ENCODE measurements at places on chromosomes 11 and 22.

GRCh38 chr11:132941024-132941646, 591.2 kb downstream of the OPCML start:
- peak; percentile 38 for DNase-seq

GRCh38 chr11:116602637-116602942, 170.2 kb downstream of the BUD13 start:
- DNase-seq: no peak

- no peak for DNase-seq
These were observed 233.4 kb downstream of the ST3GAL4 start for GRCh38 chr11:126588630-126589491.

DNA sequence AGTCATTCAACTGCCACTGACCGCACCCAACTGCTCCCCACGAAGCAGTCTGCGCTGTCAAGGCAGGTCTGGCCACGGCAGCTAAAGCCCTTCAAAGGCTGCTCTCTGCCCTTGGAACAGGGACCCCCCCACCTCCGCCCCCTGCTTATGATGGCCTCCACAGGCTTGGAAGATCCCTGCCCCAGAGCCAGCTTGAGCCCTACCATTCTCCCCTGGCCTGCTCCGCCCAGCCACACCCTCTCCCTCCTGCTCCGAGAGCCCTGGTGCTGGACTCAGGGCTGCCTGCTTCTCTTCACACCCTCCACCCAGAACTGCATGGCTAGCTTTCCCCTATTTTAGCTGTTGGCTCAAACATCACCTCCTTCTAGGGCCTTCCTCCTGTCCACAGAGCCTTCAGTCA, 19.0 kb downstream of the ZMAT5 start:
- DNase-seq: no peak

- no peak for DNase-seq
These were observed 1385.0 kb downstream of the TBC1D22A start for GRCh38 chr22:48147404-48147803.

- DNase-seq: no peak
These were observed at the start of gene OR56A5 for GRCh38 chr11:5968394-5968793. Gene OR56A5 (minus strand): TSS chr11:5968494. CDS start chr11:5968494, 0 bp downstream.

DNA sequence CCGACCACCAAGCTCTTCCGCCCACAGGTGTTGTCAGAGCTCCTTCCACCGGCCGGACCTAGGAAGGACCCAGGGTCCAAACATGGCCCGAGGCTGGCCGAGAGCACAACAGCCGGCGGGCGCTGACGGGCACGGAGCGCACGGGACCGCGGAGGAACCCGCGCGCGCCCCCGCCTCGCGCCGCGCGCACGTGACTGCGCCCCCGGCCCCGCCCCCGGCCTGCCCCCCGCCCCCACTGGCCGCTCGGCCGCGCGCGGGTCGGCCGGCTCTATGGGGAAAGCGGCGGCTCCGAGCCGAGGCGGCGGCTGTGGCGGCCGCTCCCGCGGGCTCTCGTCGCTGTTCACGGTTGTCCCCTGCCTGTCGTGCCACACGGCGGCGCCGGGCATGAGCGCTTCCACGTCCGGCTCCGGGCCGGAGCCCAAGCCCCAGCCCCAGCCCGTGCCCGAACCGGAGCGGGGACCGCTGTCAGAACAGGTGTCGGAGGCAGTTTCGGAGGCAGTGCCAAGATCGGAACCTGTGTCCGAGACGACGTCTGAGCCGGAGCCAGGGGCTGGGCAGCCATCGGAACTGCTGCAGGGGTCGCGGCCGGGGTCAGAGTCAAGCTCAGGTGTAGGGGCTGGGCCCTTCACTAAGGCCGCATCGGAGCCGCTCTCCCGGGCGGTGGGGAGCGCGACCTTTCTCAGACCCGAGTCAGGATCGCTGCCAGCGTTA, at the start of gene OSBP2:
OSBP2 (plus strand) TSS at position 235 of the 711 bp plus-strand sequence; CDS start at position 271, 36 bp downstream.
- peak; percentile 63 for DNase-seq

DNA sequence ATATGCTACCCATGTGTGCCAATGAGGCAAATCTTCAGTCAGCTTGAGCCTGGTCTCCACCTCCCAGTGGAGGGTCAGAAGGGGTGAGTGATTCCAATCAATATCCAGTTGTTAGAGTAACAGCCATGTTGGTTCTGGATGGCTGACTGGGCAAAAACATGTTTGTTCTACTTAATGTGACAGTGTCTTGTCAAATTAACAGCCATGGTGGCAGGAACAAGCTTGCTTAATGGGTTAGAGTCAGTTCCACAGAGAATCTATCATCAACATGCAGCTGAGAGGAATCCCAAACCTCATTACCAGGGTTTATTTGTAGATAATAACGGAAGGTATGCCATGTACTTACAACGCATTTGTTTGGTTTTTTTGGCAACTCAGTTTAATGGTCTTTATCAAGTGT, 133.2 kb downstream of the SLC17A6 start:
- DNase-seq: no peak

- no peak for DNase-seq
These were observed 59.6 kb downstream of the TRMU start for GRCh38 chr22:46395145-46395544.

GRCh38 chr11:34707462-34707840, 86.6 kb downstream of the EHF start:
- DNase-seq: no peak

- no peak for DNase-seq
These were observed 72.1 kb upstream of the CD44 start for GRCh38 chr11:35066783-35067423.

- no peak for DNase-seq
These were observed 76.1 kb downstream of the SERGEF start for GRCh38 chr11:17936790-17937189.

- no peak for DNase-seq
These were observed 2.2 kb downstream of the TMEM80 start for GRCh38 chr11:697811-698311.

DNA sequence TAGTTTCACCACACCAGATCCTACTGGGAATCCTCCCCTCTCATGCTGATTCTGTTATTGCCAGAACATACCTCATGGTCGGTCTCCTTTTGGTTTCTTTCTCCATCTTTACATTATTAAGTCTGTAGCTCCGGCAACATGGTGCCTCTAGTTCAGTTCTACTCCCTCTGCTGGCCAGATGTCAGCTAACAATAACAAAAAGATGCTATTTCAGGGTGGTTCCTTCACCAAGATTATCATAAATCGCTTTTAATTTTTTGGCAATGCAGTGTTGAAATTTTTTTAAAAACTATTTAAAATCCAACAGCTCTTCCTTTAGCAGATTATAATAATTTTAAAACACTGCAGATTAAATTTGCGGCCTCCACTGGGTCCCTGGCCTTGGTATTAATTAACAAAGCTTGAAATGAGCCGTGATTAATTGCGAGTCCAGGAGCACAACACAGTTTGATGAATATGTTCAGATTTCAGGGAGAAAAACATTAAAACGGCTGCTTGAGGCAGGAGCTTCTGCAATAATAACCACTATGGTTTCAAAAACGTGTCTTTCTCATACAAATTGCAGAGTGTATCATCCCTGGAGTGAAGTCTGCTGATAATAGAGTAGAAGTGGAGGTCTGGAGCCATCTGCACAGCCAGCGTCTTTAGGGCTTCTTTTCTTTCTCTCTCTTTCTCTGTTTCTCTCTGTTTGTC, 492.9 kb upstream of the KIRREL3 start:
- no peak for DNase-seq

DNA sequence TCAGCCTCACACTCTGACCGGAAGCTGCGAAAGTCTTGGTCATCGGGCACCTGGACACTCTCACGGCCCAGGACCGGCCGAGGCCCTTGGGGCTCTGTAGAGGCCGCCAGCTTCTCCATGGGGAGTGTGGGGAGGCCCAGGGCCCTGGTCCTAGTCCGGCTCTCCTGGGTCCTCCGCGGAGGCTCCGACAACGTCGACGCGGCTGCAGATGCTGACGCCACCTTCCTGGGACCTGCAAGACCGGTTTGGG, 12.9 kb downstream of the STARD10 start:
- no peak for DNase-seq

DNA sequence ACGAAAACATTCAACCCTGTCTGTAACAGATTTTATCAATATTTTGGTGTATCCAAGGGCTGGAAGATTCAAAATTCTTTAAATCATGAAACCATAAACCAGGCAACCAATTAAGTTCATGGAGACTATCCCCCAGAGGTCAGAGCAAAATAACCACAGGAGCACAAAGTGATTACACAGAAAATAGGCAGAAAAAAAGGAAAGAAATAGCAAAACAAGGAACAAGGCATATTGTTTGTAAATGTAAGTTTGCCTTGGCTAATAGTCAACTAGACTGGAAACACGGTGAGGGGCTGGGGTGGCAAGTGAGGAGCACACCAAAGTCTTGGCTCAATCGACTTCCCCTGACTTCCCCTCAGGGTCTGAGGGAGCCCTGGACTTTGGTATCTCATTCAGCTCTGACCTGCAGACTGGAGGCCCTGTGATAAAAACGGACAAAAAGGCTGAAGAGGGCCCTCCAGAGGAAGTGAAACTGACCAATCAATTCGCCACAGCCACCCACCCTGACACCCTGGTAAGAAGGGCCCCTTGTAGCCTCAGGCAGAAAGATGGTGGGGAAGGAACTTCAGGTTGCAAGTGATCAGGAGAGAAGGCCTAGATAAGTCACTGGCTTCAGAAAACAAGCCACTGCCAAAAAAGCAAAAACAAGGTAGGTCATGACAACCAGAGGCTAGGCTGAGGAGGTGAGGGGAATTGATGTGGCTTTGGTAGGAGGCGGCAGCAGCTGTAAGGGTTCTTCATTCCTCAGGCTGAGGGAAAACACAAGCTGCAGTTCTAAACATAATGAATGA, 1.8 kb downstream of the SIK3 start:
- peak; percentile 73 for DNase-seq

DNA sequence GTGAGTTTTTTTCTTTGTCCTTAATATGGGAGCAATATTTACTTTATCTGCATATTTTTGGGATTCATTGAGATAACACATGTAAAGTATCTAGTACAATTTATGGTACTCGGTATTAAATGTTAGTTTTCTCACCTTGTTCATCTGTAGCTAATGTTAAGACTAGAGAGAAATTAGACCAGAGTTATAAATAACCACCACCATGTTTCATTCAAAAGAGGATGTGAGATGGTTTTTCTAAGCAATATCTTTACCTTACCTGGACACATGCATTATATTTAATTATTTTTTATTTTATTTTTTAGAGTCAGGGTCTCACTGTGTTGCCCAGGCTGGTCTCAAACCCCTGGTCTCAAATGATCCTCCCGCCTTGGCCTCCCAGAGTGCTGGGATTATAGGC, 18.4 kb downstream of the ARHGAP42 start:
- no peak for DNase-seq

DNA sequence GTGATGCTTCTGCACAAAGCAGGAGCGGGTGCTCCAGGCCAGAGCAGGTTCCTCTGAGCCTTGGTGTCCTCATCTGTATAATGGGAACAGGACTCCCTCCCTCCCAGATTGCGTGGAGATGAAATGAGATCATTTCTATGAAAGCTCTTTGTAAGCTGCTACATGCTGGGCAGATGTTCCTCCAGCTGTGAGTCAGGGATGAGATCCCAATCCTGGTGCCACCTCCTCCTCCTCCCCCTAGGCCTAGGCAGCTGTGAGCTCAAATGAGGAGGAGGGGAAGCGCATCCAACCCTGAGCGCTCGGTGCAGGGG, 7.0 kb upstream of the CABP2 start:
- peak; percentile 25 for DNase-seq

DNA sequence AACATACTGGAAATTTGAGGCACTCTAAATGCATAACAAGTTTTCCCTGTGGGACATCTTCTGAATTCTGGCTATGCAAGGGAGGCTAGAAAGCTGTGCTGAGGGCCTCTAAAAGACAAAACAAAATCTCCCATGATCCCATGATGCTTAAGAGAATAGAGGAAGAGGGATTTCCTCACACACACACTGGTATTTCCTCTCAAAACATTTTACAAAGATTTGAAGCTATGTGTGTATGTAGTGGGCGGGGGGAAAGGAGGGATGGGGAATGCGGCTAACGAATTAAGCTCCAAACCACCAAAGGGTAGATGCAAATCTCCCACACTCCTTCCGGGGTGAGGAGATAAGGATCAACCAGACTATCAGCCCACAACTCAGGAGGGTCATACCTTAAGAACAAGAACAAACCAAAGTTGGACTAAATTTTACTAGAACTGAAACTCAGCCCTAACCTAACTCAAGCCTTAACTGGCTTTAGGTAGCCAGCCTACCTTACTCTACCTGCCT, 6.0 kb downstream of the OR2AT4 start:
- DNase-seq: no peak

- no peak for DNase-seq
These were observed 120.0 kb upstream of the BDNF start for GRCh38 chr11:27820249-27820648.

- peak; percentile 37 for DNase-seq
These were observed 8.6 kb downstream of the DNHD1 start for GRCh38 chr11:6505577-6506240.

- DNase-seq: no peak
These were observed 932.3 kb downstream of the BRD1 start for GRCh38 chr22:48895336-48895735.

GRCh38 chr22:46267431-46268279, at the start of gene TTC38:
Gene TTC38 (plus strand): TSS chr22:46268008. CDS start chr22:46268040, 32 bp downstream.
- DNase-seq: peak; percentile 97

- no peak for DNase-seq
These were observed 17.1 kb downstream of the MS4A6E start for GRCh38 chr11:60344146-60344545.

DNA sequence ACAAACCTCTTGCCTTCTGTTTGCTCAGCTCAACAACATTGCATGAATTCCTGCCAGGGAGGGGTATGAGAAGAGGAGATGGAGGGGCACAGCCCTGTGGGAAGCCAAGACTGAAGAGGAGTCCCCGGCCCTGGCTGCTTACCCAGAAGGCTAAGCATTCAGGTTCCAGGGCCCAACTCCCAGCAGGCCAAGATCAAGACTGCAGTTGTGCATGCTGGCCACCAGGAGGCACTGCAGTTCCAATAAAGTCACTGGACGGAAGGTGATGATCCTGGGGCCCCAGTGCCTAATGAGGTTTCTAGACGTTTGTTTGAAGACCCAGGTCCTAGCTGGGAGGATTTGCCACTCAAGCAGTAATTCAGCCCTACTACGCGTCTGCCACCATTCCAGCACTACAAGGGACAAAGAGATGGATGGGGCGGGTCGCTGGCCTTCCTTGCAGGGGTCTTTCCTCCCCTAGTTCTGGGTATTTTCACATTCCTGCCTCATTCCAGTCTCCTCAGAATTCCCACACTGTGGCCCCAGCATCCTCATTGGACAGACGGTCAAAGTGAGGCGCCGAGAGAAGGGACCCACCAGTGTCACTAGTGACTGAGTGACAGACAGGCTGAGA, 23.6 kb downstream of the ALX4 start:
- DNase-seq: peak; percentile 88

DNA sequence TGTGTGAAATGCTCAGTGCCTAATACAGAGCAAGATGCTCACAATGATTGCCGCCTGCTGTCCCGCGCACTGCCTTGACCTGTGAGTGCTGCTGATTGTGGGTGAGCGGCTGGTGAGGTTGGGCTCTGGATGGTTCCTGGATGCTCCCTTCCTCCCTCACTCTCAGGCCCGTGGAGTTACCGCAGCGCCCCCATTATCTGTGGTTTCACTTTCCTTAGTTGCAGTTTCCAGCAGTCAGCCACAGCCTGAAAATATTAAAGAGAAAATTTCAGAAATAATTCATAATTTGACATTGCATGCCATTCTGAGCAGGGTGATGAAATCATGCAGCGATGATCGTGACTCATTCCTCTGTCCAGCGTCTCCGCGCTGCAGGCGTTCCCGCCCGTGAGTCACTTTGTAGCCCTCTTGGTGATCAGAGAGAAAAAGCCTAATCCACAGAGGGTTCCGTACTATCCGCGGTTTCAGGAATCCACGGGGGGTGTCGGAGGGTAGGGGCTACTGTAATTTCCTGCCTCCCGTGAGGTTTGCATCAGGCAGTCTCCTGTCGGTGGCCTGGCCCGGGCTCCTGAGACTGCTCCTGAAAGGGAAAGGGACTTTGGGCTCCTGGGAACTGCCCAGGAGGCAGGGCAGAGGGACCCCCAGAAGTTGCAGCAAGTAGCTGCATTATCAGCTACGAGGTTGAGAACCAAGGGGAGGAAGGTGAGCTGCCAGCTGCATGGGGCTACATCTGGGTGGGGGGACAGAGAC, 10.6 kb downstream of the RPL3 start:
- DNase-seq: no peak
